ENCODE measurements at places on chromosomes 16 and 17.

GRCh38 chr16:22240023-22240710 is 34.1 kb downstream of the EEF2K start:
- no peak for DNase-seq

GRCh38 chr16:66913711-66914110 is 5.0 kb downstream of the CDH16 start:
- no peak for DNase-seq

DNA sequence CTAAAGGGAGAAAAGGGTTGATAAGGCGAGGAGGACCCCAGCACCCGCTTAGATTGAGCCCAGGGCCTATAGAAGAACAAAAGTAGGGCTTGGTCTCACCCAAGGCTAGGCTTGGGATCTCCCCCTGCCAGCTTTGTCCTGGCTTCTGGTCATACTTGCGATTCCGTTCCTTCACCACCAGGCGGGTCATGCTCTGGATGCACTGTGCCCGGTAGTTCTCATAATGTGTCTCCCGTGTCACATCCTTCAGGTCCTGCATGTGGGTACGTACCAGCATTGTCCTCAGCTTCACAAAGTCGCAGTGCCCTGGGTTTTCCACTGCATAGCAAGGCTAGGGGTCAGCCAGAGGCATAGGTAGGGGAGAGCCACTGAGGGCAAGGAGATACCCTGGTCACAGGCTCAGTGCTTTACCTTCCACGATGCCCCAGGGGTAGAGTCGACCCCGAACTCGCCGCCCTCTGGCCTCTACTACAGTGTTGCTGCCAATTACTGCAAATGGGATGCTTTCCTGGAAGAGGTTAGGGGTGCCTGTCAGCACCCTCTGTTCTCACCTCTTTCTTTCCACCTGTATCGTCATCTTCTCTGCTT is 6.5 kb upstream of the MTMR4 start:
- no peak for DNase-seq

GRCh38 chr16:65037556-65037955 is 84.3 kb downstream of the CDH11 start:
- DNase-seq: no peak

Measured in activated CD4-positive, alpha-beta T cell treated with anti-CD3 and anti-CD28 coated beads for 24 hours (primary cell).